ENCODE measurements at places on chromosomes 12 and 14.

- peak; percentile 34 for DNase-seq
These were observed 34.5 kb downstream of the VDR start for GRCh38 chr12:47870175-47870781.

DNA sequence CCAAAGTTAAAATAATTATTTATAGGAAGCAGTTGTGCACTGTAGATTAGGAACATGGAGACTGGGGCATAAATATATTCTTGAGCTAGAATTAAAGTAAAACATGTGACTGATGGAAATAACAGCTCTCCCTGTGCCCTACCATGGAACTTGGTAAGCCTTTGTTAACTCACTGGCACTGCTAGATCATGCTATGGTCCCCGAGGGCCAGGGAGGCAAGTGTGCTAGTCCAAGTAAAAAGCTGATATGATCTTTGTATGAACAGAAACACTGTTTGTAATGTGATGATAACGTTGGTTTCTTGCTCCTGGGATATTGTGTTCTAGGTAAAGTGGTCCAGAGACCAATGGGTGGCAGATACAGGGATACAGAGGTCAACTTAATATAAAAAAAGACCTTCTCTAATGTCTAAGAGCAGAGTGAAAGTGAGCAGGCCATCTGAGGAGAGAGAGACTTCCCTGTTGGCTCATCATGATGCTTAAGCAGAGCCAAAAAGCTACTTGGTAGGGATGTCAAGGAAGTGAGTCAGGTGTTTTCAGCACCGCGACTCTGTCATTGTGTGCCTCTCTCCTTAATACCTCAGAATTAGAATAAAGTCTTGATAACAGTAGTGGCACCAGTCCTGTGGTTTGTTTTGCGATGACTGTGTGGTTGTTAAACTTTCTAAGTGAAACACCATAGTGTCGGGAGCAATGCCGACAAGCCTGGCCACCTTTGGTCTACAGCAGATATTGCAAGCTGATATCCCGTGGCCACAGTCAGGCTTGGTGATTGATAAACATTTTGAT, 27.6 kb downstream of the BICD1 start:
- no peak for DNase-seq

GRCh38 chr14:21070083-21070609, at the start of gene ARHGEF40:
Gene ARHGEF40 (plus strand): TSS chr14:21070304. CDS start chr14:21070397, 93 bp downstream.
- DNase-seq = no peak

GRCh38 chr12:62848418-62848817, 86.5 kb downstream of the PPM1H start:
- DNase-seq = no peak

DNA sequence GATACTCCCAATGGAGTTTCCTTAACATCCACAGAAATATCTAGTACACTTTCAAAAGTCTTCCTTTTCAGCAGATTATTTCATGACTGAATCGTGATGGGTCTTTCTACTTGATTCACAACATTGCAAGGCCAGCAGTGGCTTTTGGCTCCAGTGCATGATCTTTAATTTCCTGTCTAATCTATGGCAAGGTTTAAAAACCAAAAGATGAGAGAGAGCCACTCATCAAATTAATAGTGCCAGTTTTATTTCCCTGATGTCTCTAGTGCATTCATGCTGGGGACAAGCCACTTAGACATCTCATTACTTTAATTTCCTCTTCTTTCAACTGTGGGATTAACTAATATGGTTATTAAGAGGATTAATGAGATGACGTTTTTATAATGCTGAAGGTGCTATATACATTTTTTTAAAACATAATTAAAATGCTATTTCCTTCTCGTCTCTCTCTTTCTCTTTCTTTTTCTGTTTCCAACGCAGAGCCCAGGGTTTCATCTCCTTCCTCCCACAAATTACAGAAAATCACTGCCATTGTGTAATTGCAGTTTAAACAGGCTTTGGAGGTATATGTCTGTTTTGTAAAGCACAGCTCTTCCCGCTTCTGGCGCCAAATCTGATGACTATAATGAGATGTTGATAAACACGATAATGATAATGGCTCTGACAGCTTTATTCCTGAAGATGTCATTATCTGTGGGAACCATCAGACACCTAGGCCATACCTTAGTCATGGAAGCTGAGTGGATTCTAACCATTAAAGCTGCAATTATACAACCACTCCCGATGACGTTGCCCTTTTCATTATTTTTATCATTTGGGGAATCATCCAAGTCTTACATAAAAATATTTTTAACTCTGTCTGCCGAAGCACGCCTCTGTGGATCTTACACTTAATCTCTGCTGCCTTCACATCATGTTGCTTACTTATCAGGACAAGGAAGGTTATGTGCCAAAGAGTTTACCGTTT, 103.1 kb upstream of the PPM1H start:
- no peak for DNase-seq

DNA sequence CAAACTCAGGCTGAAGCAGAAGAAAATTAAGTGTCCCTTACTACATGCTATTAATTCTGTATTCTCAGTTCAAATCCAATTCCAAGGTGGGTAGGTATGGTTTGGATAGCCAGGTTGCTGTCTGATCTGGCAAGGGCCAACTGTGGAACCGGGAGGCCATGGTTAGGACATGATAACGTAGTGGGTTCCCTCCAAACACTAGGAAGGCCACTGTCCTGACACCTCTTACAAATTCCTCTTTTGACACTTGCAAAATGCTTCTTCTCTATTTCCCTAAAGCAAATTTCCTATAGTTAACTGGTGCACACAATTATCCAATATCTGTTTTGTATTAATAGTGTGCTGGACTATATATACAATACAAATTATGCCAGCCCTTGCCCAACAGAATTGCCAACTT, 70.8 kb downstream of the RNF34 start:
- no peak for DNase-seq

- DNase-seq = no peak
These were observed 400.7 kb downstream of the DAD1 start for GRCh38 chr14:22188318-22188717.

DNA sequence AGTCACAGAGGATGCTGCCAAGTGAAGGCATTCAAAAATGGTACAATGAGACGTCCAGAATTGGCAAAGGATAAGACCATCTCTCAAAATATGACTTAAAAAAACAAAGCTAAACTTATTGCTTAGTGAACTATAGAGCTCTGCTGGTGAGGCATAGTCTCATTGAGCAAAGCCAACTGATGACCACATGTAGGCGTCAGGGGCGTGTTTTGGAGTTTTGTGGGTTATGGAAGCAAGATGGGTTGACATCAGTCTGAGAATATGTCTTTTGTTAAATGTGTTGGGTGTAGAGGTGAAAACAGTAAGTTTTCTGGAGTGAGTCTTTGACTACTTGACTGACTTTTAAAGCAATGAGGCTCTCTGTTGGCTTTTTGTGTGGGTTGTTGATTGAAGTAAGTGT, 47.2 kb downstream of the ATL1 start:
- DNase-seq = no peak

DNA sequence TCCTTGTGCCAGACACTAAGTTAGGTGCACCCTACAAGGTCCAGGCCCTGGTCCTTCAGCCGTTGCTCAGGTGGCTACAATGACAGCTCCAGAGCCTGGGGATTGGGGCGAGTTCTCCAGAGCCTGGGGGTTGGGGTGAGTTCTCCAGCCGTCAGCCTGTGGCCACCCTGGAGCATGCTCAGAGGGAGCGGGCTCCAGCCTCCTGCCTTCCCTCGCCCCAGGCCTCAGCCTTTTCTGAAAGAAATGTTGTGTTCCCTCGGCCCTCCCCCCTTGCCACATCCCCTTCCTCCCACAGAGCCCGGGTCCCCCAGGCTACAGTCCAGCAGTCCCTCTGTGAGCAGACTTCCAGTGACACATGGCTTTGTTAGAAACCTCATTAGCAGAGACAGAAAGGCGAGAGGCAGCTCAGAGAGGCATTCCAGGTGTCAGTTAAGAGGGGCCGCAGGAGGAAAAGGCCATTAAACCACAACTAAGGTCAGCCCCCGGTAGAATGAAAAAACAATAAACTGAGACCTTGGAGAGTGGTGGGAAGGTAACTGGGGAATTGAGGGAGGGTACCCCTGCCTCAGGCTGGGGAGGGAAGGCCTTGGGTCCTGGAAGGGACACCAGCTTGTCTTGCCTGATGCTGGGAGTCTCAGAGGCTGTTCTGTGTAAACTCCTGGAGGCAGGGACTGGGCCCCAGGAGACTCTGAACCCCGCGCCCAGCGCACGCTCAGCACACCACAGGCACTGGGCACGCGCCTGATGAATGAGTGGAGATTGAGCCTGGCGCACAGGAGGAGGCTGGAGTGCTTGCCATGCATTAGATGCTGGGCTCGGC, 23.1 kb upstream of the COL2A1 start:
- DNase-seq = peak; percentile 78

DNA sequence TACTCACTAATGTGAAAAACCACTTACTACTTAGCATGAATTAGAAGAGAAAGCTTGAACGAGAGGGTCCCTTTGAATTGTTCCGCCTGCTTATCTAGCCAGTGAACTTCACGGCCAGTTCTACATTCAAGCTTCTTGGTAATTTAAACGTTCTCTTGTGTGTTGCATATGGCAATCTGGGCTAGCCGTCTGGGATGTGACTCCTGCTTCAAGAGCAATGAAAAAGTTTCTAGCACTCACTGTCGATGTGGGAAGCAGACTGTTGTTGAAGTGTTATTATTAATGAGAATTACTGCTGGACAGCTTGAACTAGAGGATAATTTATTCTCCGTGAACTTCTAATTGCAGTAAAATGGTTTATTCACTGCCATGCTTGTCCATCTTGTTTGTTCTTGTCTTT, 93.9 kb downstream of the SLC15A5 start:
- DNase-seq = no peak

GRCh38 chr14:34035177-34035933, 84.5 kb upstream of the EGLN3 start:
- no peak for DNase-seq

Data from retina (tissue), 1 donor.